ENCODE measurements at places on chromosomes 3 and 15.

DNA sequence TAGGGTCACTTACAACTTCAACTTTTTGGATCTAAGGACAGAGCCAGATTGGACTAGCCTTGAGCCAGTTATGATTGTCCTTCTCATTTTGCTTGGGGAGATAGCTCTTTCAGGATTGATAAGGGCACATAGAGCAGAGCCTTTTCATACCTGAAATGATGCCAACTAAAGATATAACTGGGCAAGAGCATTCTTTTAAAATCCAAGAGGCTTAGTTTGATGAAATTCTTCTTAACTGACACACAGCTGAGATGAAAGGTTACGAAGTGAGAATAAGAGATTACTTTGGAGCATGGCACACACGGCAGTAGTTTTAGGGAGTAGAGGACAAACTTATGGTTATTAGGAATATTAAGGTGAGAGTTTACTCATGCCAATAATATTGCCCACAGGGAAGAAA, 12.7 kb downstream of the CD200 start:
- DNase-seq: peak; percentile 57

DNA sequence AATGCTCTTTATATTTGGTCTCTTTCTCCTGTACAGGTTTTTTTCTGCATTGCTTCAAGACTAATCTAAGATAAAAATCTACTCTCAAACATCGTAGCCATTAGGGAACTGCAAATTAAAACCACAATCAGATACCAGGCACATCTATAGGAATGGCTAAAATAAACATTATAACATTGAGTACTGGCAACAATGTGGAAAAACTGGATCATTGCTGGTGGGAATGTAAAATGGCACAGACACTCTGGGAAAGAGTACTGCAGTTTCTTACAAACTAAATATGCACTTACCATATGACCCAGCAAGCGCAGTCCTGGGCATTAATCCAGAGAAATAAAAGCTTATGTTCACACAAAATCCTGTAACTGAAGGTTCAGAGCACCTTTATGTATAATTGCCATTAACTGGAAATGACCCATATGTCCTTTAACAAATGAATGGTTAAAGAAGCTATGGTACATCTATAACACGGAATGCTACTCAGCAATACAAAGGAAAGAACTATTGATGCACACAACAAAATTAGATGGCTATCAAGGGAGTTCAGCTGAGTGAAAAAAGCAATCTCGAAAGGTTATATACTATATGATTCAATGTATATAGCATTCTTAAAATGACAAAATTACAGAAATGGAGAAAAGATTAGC, 6.3 kb downstream of the ABCC5 start:
- no peak for DNase-seq

DNA sequence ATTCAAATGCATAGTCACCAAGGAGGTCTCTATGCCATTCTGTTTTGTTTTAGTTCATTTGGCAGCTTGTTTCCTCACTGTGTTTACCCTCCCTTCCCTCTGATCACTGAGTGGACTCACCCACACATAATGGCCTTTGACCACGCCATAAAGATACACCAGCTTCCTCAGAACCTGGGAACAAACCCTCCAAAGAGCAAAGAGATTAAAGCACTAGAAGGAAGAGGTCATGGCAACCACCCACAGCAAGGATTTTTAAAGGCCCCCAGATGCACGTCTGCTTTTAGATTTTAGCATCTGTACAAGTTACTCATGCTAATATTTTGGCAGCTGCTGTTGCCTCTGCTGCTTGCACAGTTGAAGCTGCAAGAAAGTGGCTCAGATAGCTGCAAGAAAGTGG, 47.9 kb upstream of the CADPS start:
- no peak for DNase-seq

GRCh38 chr3:183502237-183503181, 53.0 kb downstream of the KLHL6 start:
- DNase-seq: peak; percentile 13

DNA sequence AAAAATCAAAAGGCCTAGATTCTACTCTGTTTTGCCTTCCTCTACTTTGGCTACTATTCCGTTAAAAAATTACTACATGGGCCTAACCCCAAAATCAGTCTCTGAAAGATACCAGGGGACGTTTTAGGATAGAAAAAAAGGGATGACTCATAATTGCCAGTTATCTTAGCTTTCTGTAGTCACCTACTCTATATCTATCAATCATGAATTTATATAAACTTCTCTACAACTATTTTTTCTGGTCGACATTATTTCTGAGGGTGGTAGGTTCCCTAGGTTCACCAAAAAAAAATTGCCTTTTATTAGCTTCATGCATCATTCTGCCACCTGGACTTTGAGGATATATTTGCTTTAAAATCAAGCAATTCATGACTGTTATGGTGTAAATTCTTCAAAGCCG, 36.5 kb downstream of the RAF1 start:
- peak; percentile 21 for DNase-seq

DNA sequence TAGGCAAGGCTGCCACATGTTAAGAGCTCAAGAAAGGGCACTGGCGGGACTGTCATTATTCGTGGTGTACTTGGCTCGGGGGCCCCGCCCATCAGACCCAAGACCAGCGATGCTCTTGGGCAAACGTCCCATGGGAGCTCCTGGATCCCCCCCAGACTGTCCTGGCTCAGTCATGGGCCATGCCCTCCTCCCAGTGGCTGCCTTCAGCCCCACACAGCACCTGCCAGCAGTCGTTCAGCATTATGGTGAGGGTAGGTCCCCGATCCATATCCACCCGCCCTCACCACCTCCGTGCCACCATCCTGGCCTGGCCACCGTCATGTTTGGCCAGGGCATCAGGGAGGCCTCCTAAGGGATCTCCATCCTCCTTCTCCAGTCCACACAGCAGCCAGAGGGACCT, 51.4 kb upstream of the IQSEC1 start:
- DNase-seq: no peak

- DNase-seq: peak; percentile 20
These were observed 123.5 kb downstream of the RPLP1 start for GRCh38 chr15:69576035-69576526.

DNA sequence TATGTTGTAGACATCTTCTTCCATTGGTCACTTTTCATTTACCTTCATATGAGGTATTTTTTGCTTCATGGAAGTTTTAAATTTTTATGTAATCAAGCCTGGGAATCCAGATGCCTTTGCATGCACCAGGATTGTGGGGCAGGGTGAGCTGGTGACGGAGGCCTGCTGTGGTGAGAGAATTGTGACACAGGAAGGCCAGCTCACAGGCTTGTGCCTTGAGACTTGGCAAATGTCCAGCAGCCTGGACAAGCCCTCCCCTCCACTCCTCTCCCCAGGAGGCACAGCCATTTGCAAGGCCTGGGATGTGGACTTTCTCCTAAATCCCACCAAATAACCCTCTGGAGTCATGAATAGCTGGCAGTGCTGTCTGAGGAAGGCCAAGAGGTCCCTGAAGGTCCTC, 67.4 kb downstream of the RHCG start:
- DNase-seq: no peak

DNA sequence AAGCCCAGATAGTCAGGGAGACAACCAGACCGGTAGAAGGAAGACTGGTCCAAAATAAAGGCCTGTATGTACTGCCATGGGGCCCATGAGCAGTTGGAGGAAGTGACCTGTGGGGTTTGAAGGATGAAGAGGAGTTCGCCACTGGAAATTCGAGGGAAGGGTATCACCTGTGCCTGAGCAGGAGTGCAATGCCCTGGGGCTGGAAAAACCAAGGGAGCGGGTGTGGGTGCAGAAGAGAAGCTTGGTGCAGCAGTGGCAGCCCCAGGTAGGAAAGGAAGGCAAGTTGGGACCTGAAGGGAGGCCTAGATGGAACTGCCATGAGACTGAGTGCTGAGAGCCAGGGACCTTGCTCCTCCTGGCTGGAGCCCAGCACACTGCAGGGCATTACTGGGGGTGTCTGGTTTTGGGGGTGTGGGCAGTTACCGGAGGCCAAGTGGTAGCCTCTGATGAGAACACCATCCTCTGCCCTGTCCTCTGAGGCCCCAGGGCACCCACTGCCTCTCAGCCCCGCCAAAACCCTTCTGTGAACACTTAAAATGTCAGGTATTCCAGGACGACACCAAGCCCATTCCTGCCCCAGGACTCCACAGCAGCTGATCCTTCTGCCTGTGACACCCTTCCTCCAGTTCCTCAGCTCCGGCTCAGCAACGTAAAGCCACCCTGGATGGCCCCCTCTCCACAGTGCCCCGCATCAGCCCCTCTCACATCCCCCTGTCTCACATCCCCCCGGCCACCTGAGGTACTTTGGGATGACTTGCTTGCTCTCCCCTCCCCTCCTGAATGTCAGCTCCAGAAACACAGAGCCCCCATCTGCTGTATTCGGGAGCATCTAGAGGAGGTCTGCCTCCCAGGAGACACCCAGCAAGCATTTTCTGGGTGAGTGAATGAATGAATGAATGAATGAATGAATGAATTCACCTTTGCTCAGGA, 42.9 kb downstream of the WNT7A start:
- DNase-seq: no peak

GRCh38 chr15:51625236-51625635, 2.7 kb upstream of the DMXL2 start:
- no peak for DNase-seq

- peak; percentile 22 for DNase-seq
These were observed 139.1 kb upstream of the MRPS22 start for GRCh38 chr3:139204728-139205127.

- peak; percentile 44 for DNase-seq
These were observed 1.3 kb upstream of the ETV5 start for GRCh38 chr3:186109897-186110803.

- DNase-seq: peak; percentile 51
These were observed 39.4 kb upstream of the IDH2 start for GRCh38 chr15:90141646-90142045.

DNA sequence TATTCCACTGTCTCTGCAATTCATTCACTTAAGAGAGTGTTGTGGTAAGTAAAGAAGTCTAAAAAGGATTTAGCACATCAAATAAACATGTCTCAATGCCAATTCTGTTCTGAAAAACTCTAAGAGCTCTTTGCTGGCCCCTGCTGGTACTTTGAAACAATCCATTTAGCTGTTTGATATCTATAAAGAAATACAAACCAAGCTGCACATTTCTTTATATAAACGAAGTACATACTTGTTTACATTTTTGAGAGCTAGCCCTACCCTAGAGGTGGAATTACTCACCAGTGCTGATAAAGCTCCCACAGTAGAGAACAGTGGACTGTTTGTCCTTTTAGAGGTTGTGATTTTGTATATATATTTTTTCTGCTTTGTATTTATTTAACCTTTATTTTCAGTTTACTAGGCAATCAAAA, 75.5 kb downstream of the NEDD4 start:
- DNase-seq: peak; percentile 93

- no peak for DNase-seq
These were observed 9.3 kb downstream of the CCDC33 start for GRCh38 chr15:74245342-74245931.

DNA sequence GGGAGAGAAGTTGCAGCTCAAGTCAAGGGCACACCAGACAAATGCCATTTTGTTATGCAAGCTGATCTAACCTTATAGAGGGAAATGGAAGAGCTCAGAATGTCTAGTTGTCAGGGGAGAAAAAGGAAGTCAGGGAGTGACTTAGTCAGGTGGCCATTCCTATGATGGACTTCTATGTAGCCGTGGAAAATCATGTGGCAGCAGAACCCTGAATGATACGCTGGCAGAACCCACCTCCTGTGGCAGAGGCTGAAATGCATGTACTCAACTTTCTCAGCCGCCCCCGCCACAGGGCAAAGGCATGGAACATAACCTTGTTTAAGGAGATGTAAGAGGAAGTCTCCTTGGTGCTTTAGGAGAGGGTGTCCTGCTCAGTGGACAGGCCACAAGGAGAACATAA, 37.7 kb upstream of the PARL start:
- DNase-seq: no peak
